ENCODE measurements at places on chromosomes 2 and 18. TPM values are rescaled to one million over a fixed set of nuclear protein-coding genes. Genes with fewer than 3 reads are reported as not detected.

Gene ASAP2
- total RNA-seq, result 46.7 TPM

Gene CNOT11
- 50.7 TPM for total RNA-seq

Gene PLA2R1
- total RNA-seq, result 6.9 TPM

Gene CNTNAP5
- total RNA-seq, result not detected

Gene RAX
- not detected for total RNA-seq

Gene TCF23
- total RNA-seq, result not detected

Gene BUB1
- 161 TPM for total RNA-seq

Gene UGT1A3
- total RNA-seq, result not detected

Gene UGT1A4
- total RNA-seq, result not detected

Gene IMPACT
- total RNA-seq, result 27.2 TPM

Gene GAL3ST2
- not detected for total RNA-seq

Gene PLGLB1
- 0.36 TPM for total RNA-seq

Gene SLC23A3
- total RNA-seq, result not detected

Gene MTCL1
- total RNA-seq, result 9.3 TPM

Data from RPMI7951 (cell line).